Activated CD4-positive, alpha-beta T cell treated with anti-CD3 and anti-CD28 coated beads for 1 hour (primary cell): ENCODE measurements at places on chromosomes 7 and 10.

DNA sequence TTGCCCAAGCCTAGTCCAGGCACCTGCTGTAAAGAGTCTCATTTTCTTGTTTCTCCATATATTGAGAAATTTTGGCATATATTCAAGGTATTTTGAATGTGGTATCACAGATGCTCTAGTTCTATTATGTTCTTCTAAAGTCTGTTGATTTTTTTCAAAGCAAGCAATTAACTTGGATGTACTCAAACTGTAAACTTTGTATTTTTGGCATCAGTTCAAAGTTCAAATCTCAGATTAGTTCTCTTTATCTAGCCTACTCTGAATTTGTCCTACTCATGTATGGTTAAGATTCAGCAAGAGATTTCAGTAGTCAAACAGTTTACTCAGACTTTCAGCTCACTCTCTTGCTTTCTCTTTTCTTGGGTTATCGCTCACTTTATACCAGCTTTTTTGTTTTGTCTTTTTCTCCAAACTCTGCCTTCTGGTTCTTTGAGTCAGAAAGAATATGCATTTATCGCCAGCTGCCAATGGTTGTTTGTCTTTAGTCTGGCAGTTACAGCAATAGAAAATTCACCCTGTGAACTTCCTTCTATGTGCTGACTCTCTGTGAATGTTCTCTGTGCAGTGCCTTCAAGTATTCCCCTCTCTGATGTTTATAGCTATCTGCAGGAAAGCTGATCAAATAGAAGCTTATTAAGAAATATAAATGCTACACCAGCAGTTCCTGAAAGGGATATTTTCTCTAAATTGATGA is 56.0 kb downstream of the ANKRD7 start:
- no peak for DNase-seq

DNA sequence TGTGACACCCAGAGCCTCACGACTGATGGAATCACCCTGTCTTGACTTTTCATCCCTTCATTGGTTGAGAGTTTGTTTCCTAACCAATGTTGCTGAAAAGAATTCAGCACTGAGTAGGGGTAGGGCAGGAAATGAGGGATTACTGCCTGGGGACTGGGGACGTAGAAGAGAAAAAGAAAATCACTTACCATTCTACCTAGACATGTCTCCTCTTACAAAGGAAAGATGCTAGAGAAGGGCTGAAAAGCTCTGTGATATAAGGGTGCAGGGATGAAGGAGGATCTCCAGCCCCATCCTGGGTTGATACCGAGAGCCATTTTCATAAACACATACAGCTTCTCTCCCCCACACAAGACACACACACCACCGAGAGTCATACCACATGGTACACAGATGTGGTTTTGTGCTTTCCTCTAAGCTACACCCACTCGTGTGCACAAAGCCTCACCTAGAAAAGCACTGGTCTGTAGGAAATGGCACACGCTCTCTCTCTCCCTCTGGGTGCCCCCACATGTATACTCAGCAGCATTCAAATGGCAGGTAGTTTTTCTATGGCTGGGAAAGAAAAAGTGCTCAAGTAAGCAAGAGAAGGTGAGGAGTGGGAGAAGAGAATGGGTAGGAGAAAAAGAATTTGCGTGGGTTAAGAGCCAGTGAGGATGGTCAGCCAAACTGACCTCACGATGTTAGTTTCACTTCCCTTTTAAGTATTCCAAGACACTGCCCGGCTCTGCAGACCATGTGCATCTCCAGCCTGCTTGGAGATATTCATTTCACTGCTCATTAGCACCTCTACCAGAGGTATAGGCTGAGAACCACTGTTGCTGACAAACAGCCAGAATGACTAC is 85.8 kb downstream of the CALD1 start:
- DNase-seq: no peak

GRCh38 chr7:50292165-50292757 is 12.3 kb upstream of the IKZF1 start:
- no peak for DNase-seq

- no peak for DNase-seq
Observed at GRCh38 chr10:89102735-89103134, 104.4 kb downstream of the CH25H start.

DNA sequence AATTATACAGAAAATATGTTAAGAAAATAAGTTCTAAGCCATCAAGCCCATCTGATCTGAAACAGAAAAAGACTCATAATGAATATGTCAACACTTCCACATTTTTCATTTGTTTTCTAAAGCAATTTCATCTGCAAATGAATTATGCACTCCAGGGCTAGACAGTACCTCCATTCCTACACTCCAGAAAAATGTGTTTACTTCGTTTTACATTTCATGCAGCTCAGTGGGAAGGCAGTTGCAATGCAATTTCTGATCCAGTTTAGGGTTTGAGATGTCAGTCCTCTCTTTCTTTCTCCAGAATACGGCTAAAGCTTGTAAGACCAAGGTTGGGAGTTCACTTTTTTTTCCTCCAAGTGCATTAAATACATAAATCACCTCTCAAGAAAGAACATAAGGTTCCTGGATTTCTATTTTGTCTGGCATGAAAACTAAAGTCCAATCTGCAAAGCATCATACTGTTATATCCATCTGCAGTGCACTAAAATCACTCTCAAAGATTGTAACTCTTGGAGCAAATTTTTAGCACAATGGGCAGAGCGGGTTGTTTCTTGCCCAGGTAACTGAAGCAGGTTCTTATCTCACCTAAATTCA is 348.8 kb upstream of the C7orf33 start:
- DNase-seq: no peak

DNA sequence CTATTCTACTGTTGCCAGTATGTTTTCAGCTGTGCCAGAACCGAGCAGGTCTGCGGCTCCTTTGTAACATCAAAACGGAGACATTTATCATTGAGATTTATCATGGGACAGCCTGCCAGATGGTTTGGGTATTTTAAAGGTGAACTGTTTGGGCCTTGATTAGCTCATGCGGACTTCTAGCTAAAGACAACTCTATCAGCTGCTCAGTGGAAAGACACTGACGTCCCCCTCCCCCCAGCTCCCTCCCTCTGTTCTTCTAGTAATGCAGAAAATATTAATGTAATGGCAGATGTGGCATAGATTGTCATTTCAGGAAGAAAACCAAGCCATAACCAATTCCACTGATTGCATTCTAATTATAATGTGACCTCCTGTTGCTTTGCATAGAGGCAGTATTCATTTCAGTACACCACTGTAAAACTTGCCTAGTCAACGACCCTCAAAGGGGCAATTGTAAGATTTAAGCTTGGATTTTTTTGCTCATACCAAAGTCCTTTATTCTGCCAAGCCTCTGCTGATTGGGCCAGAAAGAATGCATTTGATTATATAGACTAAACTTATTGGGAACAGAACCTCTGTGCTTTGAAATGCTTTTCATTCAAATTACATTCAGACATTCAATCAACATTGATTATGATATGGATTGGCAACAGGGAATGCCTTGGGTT is 966.8 kb downstream of the LRMDA start:
- DNase-seq: no peak

- DNase-seq: no peak
Observed at GRCh38 chr7:151254851-151255250, 6.4 kb upstream of the SMARCD3 start.

DNA sequence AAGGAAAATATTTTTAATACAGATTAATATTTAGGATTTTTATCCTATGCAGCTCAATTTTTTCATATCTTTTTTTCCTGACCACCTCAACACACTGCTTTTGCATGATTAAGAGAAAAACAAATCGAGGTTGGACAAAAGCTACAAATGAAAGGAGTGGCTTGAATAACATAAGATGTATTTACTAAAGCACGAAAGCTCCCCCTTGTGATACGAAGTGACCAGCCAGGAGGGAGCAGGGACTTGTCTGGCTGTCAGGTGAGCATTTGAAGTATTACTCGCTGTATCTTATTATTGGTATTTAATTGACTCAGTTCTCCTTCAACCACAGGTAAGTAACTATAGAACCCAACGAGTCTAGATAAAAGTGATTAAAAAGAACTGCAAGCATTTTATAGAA is 265.2 kb upstream of the PHF14 start:
- DNase-seq: no peak

DNA sequence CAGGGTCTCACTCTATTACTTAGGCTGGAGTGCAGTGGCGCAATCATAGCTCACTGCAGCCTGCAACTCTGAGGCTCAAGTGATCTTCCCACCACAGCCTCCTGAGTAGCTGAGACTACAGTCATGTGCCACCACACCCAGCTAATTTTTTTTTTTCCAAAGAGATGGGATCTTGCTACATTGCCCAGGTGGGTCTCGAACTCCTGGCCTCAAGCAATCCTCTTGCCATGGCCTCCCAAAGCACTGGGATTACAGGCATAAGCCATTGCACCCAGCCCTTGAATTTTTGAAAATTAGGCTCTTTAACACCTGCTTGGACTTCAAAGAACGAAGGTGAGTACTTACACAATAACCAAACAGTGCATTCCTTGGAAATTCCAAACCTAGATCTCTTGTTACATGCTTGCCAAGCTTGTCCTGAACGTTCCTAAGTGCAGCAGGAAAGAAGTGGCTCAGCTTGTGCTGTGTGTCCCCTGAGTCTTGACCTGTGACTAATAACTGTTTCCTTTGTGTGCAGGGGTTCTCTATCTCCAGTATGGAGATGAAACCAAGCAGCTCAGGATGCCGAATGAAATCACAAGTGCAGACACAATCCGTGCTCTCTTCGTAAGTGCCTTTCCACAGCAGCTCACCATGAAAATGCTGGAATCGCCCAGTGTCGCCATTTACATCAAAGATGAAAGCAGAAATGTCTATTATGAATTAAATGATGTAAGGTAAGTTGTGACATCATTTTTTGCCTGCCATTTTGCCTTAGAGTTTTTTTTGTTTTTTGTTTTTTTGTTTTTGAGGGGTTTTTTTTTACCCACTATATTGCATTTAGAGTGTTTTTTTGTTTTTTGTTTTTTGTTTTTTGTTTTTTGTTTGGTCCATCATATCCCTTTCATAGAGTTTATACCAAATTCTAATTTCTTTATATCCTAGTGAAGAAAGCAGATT is 223.8 kb downstream of the KIAA1217 start:
- DNase-seq: no peak

- DNase-seq: no peak
Observed at GRCh38 chr10:30080161-30080560, 20.8 kb upstream of the JCAD start.

DNA sequence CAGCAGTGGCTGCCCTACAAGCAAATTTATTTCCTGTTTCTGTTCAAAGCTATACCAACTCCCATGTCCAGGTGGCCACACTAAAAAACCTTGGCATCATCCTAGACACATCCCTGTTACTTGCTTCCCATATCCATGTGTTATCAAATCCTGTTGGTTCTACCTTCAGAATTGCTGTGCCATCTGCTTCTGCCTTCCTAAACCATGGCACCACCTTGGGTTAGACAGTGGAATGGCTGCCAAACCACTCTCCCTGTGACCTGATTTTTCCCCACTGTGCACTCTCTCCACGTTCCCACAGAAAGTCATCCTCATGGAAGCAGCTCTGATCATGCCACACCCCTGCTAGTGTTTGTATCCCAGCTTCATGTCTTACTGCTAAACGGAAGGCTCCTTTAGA is 697.6 kb upstream of the GALNT17 start:
- no peak for DNase-seq

GRCh38 chr10:49690698-49691356 is 11.4 kb downstream of the C10orf53 start:
- DNase-seq: no peak

DNA sequence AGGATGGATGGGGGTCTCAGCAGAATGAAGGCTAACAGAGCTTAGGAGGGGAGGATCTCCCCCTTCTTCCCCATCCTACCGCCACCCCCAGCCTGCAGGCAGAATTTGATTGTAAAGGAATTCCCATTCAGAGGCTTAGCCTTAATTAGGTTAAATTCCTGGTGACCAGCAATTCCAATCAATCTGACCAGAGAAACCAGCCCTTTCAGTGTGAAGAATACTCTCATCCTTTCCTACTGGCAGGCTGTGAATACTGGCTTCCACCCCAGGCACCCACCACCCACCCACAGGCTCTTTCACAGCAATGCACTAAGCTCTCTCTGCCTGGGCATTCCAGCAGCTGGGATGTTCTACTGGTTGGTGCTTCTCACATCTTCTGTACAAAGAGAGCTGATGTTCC is 137.9 kb upstream of the LYZL1 start:
- DNase-seq: no peak

DNA sequence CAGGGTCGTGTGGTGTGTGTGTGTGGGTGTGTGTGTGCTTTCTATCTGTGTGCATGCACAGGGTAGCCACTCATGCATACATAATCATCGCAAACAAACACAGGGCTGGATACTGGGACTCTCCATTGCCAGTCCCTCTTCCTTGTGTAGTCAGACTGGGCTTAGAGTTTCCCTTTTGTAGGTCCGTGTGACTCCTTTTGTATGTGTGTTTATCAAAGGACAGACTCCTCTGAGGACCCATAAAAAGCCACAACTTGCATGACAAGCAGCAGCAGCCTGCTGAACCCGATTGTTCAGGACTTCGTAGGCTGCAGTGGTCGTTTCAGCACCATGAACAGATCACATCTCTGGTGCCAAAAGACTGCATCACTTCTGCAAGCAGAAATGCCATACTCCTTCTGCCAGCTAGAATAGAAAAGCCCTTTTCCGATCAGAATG is 895 bp downstream of the VSTM2A start:
- DNase-seq: no peak

GRCh38 chr7:134890246-134891240 is 95.8 kb upstream of the AGBL3 start:
- DNase-seq: no peak

GRCh38 chr10:93126483-93127052 is 52.9 kb downstream of the CYP26A1 start:
- no peak for DNase-seq

DNA sequence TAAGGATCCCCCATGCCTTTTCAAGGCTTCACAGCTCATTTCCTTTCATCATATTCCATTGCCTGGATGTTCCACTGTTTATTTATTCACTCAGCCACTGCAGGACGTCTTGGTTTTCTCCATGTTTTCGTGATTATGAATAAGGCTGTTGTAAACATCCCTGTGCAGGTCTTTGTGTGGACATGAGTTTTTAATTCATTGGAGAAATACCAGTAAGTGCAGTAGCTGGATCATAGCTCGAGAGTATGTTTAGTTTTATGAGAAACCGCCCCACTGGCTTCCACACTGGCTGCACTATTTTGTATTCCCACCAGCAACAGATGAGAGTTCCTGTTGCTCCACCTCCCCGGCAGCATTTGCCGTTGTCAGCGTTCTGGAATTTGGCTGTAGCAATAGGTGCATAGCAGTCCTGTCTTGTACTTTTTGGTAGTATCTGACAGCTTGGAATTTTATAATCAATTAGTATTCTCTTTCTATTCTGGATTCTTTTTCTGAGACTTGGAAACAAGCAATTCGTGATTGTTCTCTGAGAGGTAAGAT is 269.9 kb upstream of the PITRM1 start:
- DNase-seq: no peak

DNA sequence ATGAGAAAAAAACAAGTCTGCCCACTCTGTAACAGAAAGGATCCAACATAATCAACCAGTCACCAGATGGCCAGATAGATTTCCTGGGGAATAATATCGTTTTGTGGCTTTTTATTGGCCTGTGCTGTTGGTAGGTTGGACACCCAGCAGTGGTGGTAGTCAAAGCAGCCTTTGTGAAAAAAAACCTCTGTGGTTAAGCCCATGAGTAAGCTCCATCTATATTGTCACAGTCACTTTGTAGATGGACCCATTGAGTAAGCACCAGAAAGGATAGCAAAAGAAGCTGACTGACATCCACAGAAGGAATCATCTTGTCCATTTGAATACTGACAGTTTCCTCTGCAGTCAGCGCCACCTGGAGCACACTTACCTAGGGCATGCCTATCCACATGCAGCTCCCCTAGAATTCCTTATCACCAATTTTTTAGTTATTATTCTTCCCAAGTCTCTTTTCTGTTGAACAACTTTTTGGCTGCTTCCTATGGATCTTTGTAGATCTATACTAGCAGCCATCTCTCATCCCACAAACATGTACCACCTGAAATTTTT is 96.9 kb downstream of the IQUB start:
- no peak for DNase-seq
